Choroid plexus epithelial cell (primary cell): ENCODE measurements at places on chromosomes 4 and X.

DNA sequence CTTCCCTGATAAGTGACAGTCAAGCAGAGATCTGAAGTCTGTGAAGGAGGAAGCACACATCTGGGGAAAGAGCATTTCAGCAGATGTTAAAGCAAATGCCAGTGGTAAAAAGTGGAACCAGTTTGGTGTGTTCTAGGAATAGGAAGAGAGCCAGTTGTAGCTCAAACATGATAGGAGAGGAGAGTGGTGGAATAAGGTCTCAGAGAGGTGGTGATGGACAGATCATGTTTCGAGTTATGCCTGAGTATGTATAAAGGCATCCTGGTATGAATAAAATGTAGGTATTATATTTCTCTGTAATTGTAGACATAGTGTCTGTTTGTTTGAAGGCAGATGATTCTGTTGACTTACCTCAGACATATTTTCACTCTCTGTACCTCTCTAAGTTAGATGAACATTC is 89.1 kb downstream of the LARP7 start:
- no peak for DNase-seq

DNA sequence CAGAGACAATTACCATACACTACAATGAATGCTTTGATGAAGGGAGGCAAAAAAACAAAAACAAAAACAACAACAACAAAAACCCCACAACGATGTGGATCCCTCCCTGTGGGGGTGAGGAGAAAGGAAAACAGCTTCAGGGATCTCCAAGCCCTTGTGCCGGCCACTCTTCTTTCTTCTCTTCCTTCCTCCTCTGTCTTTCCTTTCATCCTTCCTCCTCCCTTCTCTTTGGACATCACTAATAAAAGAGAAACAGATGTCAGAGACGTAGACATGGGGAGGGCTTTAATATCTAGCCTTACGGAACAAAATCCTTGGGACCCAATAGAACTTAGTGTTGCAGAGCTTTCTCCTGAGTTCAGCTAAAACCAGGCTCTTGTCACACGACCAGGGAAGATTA is 18.8 kb upstream of the STX18 start:
- no peak for DNase-seq

DNA sequence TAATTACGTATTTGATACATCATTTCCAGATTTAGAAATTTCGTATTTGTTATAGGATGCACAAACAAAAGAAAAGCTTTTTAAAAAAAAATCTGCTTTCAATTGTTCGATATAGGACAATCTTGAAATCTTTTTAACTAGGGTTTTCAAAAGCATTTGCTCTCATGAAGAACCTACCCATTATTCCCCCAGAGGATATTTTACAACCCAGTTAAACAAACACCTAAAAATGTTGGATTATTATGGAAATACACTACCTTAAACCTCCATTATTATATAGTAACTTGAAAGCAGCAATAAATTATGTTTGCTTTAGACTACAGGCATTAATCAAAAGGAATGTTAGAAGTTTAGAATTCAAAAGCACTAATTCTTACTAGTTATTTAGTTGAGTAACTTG is 110.5 kb downstream of the PTPN13 start:
- no peak for DNase-seq

DNA sequence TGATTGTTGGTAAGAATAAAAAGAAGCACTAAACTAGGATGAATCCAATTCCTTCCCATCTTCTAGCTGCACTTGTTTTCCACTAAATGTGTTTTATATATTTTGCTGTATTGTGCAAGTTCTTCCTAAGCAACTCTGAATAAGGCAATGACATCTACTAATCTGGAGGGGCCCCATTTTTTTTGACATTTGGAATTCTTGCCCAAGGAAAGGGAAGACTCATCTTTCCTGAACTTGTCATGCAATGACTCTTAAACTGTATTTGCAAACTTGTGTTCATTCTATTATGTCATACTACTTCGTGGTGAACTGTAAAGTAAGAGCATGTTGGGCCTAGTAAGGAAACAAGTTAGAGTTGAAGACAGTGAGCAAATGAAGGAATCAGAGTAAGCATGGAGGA is 45.9 kb downstream of the FREM3 start:
- DNase-seq, result no peak

DNA sequence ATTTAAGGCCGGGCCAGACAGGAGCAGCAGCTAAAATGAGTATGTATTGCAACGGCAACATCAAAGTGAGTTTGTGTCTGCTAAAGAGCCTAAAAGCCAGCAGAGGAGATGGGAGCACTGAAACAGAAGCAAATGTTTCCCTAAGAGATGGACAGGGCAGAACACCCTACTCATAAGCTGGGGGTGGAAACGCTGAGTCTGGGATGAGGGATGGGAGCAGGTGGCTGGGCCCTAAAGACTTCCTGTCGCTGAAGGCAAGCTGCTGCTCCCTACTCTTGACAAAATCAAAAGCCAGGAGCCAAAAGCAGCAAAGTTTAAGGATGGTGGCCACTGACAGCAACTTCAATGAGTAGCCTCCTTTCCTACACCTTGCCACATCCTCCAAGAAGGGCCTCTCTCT is 40.6 kb upstream of the NAP1L5 start:
- DNase-seq, result no peak

GRCh38 chr4:57342411-57342810 is 232.2 kb upstream of the IGFBP7 start:
- peak; percentile 13 for DNase-seq

GRCh38 chr4:2332201-2332975 is 70.5 kb upstream of the MXD4 start:
- no peak for DNase-seq

DNA sequence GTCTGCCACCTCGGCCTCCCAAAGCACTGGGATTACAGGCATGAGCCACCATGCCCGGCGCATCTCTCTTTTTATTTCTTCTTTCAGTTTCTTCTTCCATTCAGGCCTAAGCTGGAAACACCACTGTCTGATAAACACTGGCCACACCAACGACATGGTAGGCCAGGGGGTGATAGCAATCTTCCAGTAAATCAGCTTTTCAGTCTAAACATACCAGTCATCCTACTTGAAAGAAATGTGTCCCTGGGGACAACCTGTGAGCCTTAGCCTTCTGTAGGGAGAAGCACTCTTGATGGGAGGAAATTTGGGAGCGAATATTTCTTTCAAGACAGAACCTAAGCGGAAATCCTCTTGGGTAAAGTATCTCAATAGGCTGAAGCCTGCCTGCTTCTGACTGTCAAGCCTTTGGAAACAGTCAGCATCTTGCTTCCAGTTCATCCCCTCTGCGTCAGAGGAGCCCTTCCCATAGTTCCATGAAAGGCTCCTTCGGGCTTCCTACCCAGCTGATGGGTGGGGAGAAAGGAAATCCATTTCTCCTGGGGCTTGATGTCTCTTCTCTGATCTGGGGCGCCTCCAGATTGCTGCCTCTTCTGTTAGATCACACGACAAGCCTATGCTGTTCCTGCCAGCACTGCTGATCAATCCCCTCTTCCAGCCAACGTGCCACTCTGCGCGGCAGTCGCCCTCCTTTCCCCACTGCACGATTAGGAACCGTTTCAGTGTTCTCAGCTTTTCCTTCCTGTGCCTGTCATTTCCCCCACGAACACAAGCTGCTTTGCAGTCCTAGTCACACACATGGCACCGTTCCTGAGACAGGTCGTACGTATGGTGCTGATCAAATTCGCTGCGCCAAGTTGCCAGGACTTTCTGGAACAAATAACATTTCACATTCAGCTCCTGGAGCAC is 49.5 kb upstream of the CBR4 start:
- DNase-seq, result no peak

DNA sequence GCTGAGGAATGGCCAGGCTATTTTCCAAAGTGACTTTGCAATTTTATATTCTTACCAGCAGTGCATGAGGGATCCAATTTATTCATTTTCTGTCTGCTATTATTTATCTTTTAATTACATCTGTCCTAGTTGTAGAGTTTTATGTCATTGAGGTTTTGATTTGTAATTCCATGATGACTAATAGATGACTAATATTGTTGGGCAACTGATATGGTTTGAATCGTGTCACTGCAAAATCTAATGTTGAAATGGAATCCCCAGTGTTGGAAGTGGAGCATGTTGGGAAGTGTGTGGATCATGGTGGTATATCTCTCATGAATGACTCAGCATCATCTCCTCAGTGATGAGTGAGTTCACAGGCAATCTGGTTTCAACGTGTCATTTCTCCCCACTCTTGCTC is 201.5 kb downstream of the TBX22 start:
- DNase-seq, result no peak

- DNase-seq, result no peak
These were observed 1228.2 kb upstream of the ADGRL3 start for GRCh38 chr4:59971952-59972351.

DNA sequence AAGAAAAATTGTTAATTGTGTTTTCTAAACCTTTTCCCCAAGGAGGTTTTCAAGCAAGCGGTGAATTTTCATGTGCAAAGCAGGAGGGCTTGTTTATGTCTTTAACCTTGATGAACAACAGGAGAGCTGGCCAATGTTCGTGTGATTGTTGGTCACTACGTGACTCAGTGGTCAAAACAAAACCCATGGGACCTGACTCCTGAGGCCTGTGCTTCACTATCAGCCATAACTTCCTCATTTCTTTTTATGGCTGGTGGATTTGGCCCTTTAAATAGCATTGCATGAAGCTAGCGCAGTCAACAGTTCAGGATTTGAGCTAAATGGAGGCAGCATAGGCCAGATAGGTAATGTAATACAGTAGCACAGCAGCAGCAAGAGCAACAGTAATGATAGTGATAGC is 80.5 kb downstream of the MID1IP1 start:
- DNase-seq, result no peak

DNA sequence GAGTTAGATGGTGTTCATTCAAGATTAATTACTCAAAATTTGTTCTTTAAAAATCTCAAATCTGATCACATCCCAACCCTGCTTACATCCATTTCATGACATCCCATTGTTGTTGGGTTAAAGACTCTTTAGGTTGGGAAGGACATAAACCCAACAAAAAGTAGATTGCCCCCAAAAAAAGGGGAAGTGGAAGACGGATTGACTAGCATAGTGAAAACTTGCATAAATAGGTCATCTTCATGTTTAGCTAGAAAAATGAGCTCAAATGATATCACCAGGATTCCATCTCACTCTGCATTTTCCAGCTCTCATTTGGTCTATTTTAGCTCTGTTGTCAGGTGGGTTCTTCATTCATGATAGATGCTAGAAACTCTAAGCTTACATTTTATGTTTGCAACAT is 18.5 kb upstream of the TET2 start:
- no peak for DNase-seq

DNA sequence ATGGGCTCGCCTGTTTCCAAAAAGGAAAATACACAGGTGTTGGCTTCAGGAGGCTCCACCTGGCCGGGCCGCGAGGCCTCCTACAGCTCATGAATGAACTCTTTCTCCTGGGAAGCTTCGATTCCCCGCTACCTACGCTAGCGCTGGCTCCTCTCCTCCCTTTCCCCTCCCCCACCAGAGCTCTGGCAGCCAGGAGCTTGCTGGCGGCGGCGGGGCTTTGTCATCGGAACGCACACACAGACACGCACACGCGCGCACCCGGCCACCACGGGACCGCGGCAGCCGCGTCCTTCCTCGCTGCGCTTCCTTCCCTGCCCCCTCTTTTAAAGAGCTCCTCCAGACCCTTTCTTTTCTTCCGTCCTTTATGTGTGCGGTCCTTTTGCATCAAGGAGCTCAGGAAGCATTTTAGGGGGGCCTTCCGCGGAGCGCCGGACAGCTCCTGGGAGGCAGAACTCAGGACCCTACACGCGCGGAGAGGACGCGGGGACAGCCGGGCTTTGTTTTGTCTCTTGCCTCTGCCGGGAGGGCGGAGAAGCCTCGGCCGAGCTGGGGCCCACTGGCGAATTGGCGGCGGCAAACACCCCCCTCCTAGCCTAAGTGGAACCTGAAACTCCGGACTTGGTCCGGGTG is 70.2 kb upstream of the BCOR start:
- no peak for DNase-seq

DNA sequence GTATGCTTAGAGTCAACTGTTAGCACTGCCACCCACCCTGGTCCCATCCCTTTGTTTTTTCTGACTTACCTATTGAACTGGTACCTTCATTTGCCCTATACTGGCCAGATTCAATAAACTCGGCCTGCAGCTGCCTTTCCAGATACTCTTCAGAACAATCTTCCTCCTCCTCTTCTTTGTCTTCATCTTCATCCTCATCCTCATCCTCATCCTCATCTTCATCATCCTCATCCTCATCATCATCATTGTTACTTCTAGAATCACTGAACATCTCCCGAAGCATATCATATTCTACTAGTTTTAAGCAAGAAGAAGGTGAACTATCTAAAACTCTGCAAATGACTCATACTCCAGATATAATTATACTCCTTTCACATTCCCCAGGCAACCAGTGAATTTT is 14.9 kb downstream of the TAF7L start:
- no peak for DNase-seq
